ENCODE measurements at places on chromosomes 13 and 19.
A peak's percentile ranks its signal among the peaks of the same experiment; 100 is the strongest.

DNA sequence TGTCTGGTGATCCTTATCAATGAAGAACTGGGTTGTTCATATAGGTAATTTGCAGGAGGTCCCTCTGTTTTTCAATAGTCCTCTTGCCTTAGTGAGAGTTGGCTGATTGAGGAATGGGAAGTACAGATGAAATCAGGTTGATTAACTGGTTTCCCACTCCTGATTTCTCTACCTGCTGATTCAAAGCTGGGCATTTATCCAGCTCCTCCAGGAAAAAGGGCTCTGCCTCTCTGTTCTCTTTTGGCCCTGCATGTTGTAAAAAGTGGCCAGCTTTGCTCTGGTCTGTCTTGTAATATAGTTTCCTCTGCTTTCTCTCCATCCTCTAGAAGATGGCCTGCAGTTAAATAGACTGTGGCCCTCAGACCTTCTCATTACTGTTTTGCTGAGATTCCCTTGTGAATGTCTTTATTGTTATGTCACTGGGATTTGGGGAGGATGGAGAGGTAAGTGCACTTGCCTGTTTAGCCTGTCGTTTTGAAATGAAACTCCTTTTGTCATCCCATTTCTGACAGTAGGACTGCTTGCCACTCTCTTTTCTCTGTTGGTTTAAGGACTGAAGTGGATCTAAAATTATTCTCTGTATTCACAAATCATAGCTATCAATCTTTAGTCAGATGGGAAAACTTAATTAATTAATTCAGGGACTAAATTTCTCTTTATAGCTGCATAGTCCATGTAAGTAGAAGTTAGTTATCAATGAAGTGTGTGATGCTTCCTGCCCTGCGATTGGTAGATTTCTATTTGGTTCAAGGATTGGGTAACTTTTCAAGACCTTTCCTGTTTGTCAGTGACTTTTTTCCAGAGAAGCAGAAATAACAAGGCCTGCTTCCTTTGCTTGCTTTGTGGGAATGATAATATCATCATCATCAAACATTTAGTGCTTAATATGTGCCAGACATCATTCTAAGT lies 28.5 kb downstream of the GARRE1 start:
- no peak for DNase-seq

- DNase-seq = no peak
These were observed 504 bp upstream of the VWA8 start for GRCh38 chr13:41961466-41961760.

- no peak for DNase-seq
These were observed 1531.1 kb upstream of the MIR17HG start for GRCh38 chr13:89816404-89816803.

DNA sequence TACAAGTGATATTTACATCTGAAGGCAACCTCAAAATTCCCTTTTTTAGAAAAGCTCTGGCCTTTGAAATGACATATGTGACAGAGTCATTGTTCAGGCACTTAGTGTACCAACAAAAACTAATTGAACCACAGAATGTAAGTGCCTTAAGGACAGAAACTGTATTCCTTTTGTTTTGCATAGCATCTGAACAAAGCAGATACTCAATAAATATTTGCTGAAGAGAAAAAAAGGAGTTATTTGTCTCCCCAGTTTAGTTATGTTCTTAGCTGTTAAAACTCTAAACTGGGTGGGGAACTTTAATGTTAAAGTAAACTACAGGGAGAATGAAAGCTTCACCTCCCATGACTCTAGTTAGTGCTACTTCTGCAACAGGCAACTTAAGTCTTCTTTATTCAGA lies 56.8 kb upstream of the KLF5 start:
- DNase-seq = no peak

DNA sequence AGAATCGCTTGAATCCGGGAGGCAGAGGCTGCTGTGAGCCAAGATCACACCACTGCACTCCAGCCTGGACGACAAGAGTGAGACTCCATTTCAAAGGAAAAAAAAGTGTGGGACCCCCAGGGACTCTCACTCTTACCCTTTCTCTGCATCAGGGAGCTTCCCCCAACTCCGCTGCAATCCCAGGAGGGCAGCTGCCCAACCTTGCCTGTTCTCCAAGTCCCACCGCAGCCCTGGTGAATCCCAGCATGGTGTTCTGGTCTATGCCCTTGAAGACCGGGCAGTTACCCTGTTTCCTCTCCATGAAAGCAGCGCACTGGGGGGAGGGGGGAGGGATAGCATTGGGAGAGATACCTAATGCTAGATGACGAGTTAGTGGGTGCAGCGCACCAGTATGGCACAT lies 35.7 kb upstream of the DPRX start:
- DNase-seq = no peak

DNA sequence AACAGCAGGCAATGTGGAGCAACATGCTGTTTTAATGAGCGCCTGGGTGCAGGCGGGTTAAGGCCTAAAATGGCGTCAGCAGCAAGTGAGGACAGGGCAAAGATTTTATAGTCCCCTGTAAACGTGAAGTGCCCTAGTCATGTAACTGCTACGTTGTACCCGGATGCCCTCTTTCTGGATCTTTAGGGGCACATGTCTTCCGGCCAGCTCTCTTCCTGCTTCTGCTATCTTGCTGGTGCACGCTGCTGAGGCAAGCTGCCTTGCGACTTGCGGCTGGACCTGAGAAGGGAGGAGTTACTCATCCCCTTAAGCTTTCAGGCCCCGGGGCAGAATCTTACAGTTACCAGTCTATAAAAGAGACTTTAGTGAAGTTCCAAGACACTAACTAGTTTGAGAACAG lies 303.6 kb upstream of the DACH1 start:
- DNase-seq = no peak

DNA sequence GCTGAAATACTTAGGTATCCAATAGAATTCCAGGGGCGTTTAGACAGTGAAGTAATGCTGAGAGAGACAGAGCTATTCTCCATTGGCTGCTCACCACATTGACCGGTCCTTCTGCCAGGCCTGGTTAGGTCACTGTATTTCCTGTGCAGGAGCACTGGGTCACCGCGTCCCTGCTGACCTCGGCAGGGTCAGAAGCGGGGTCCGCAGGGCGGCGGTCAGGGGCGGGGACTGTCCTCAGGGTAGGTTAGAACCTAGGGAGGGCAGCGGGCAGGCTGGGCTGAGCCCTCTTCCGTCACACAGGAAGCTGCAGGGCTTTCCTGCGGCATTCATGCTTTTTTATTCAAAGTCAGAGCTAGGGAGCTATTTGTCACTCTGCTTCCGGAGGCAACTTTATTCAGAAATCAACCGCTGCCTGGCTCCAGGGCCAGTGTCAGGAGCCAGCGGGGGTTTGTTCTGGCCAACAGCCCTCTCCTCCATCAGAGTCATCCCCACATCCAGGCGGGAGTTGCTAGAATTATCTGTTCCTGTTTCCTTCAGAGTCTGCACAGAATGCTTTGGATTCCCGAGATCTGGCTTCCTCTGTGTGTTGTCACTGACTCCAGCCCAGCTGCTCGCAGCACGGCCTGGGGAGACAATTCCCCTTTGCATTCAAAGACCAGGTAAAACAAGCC lies 81.2 kb upstream of the WASF3 start:
- peak; percentile 16 for DNase-seq

- peak; percentile 21 for DNase-seq
These were observed 70.6 kb upstream of the SERP2 start for GRCh38 chr13:44302940-44303575.

- DNase-seq = peak; percentile 89
These were observed 130.3 kb upstream of the SERP2 start for GRCh38 chr13:44243198-44243857.

DNA sequence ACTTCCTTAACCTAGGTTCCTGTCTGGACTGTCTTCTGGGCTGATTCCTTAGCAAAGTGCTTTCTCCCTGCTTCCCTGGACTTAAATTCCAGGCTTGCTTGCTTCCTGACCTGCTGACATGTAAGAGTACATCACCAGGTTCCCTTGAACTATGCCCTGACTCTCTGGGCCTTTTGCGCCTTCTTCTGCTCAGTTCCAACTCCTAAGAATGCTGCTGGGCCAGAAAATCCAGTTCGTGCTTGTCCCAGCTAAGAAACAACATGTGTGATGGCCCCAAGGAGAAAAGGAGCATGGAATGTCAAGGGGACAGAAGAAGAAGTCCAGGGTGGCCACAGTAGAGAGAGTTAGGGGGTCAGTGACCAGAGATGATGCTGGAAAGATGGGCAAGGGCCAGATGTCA lies 42.6 kb upstream of the MBNL2 start:
- no peak for DNase-seq

GRCh38 chr13:91399189-91400062 lies 1.0 kb downstream of the GPC5 start:
- no peak for DNase-seq

DNA sequence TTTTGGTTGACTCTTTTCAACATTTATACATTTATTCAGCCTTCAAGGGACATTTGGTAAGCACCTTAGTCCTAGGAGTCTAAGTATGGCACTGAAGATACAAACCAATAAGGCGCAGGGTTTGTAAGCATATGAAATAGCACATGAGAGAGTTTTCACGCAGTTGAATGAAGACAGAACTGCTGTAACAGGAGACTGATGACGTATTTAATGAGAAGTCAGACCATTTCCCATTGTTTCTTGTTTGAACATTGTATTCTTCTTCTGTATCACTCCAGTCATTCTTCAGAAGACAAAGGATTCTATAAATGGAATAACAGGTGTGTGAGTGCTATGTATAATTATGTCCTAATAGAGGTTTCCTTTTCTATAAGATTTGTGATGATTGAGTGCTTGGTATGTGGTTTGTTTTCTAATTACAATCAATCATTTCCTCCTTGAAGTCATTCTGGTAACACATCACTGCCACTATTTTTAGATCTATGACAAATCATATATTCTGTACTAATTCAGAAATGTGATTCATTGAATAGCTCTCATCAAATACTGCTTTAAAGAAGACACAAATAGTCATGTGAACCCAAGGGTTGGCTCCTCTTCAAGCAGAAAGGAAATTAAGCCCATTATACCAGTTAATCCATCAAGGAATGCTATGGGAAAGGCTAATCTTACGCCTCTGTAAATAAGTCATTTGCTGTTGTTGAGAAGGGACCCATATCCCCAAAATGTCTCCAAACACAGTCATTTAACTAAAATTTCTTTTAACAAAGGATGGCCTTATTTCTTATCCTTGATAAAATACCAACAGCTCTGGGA lies 222.8 kb upstream of the NBEA start:
- DNase-seq = no peak

GRCh38 chr19:23440207-23440606 lies 44.9 kb upstream of the ZNF91 start:
- DNase-seq = peak; percentile 2

DNA sequence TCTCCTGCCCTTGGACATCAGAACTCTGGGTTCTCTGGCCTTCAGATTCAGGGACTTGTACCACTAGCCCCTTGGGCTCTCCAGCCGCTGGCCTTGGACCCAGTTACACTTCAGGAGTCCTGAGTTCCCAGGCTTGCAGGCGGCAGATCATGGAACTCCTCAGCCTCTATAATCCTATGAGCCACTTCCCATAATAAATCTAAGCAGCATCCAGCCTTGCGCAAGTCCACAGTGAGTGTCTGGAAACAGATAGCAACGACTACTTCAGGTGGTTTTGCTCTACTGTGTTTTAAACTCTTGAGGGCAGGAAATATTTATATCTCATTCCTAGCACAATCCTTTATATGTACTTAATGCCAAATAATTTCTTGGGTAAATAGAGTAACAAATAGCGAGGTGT lies 92.3 kb downstream of the COL4A1 start:
- no peak for DNase-seq

GRCh38 chr13:37636701-37637100 lies 38.1 kb upstream of the POSTN start:
- DNase-seq = no peak

DNA sequence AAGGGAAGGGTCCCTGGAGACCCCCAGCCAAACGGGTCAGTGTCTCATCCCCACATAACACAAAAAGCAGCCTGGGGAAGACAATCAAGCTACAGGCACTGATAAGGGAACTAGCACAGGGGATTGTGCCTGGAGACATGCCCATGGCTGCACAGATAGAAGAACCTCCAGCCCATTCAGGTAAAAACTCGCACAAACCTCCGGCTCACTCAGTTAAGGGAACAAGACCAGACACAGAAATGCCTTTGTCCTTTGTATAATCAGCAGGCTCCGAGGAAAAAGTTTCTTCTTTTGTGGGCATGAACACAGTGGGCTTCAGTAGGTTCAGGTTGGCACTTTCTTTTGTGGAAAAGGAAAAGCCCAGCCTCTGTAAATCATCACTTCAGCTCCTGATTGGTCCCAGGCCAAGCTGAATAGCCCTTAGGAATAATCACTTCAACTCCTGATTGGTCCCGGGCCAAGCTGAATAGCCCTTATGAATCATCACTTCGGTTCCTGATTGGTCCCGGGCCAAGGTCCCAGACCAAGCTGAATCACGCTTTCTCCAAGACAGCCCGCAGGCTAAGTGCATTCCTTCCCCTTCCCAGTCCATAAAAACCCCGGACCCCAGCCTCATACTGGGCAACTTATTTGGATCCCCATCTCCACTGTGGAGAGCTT lies 5.0 kb upstream of the ZNF230 start:
- no peak for DNase-seq

DNA sequence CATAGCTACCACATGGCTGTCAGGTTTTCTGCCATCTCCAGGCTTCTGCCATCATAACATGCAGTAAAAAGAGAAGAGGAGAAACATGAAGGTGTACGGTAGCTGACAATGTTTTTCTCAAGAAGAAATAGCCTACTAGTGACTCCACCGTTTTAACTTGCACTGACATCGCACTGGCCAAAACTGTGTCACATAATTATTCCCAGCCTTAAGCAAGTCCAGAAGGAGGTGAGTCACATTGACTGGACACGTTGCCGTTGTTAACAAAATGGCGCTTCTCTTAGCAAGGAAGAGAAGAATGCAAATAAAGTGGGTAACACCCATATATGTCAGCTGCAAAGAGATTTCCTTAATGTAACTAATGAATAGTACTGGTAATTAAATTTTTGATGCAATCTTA lies 810.4 kb upstream of the SLC10A2 start:
- no peak for DNase-seq

GRCh38 chr13:94210816-94211215 lies 268.7 kb downstream of the DCT start:
- no peak for DNase-seq

GRCh38 chr19:55014714-55015113 lies 23.4 kb downstream of the GP6 start:
- DNase-seq = peak; percentile 18
